ENCODE measurements at places on chromosomes 3 and 15.

- DNase-seq, result no peak
These were observed 129.4 kb downstream of the CHST2 start for GRCh38 chr3:143249014-143249413.

DNA sequence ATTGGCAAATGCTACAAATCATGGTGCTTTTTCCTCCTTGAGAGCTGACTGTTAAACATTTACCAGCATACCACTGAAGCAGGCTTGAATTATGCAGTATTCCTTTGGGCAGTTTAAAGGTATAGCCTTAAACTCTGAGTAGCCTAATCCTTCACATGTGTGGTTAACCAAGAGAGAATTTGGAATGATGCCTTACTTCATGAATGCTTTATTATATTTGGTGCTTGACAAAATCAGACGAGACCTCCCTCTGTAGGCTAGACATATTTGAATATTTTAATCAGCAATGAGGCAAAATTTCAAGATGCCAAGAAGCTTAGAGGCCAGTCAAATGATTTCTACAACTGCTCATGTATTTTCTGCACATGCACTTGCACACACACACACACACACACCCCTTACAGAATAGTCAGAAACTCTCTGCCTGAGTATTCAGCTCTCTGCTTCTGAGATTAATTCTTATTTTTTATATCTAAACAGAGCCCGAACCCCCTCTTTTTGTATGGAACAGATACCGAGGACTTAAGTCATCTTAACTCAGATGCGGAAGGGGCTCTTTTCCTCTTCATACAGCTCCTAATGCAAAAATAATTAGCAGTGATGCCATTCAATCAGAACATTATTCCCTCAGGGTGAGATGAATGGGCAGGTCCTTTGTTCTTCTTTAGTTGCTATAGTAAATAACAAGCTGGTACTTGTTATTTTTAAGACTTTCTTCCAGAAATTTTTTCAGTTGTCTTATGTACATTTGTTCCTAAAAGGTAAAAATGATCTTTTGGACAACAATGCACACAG is 195.5 kb upstream of the TMC3 start:
- no peak for DNase-seq

DNA sequence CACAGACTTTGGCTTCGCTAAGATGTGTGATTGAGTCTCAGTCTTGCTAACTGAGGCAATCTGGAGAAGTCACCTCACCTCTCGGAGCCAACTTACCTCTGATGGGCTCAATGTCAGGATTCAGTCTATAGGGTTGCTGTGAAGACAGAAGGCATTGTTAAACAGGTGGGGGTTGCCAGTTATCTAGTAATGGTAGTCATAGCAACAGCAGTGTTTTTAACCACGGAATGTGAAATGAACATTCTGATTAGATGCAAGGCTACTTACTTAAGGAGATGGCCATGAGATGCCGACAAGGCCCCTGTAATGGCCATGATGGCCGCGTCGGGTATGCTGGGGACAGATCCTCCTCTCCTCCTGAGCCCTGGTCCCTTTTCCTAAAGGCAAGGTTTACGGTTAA is 243.1 kb downstream of the GABRG3 start:
- no peak for DNase-seq

GRCh38 chr15:60219866-60220265 is 177.9 kb downstream of the ANXA2 start:
- DNase-seq, result no peak

DNA sequence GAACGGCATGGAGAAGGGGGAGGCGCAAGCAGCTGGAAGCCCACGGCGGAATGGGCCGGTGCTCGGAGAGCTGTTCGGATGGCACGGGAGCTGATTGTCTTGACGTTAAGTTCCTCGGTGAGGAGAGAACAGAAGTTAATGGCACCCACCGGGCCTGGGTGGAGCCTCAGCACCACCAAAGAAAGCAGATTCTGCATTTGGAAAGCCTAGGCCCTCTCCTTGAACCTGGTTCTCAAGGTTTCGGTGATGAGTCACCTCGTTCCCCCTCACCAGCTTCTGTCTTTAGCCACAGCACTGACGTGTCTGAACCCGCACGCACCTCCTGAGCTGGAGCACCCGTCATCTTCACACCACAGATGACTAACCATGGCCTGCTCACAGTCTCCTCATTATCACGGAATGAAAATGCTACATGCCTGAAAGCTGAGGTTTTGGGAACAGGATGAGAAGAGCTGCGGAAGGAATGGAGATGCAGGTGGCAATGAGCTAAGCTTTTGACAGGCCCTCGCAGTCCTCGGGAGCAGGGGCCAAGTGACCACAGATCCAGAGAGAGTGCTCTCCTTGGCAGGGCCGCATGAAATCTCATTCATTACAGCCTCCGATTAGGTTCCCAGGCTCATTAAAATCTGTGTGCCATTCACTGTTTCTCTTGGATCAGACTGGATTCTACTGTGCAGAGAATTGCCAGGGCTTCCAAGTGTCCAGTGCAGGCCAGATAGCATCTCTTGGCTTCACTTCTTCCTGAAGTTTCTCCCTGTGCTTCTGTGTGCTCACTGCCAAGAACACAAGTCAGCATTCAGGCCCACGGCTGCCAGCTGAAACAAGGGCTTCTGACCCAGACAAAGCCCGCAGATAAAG is 96.3 kb upstream of the DLG1 start:
- DNase-seq, result peak; percentile 14

DNA sequence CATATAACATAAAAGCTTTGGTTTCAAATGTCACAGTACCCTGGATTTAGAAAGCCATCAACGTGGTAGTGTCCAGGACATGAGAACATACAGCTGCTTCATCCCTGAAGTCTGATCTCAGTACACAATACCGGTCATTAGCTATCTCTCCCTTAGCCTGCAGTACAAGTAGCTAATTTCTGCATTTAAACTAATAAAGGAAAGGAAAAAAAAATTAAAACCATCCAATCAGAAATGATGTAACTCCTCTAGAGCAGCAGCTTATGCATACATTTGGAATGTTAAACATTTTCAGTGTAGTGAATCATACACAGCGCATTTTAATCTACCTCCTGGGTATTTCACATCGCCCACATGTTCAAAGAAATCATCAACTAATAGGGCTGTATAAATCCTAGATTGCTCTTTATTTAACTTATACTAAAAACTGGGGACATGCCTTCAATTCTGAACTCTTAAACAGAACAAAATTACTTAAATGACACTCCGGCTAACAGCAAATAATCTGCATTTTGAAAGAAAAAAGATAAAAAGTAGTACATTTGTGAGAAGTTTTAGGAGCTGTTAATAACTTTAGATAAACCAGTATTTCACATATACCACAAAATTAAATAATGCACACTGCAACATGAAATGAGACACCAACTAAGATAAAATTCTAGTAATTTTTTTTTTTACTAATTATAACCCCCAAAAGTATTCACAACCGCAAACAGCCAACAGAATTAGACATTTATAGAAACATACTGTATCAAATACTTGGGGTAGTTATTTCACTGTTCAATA is 3.7 kb downstream of the IGF2BP2 start:
- no peak for DNase-seq

DNA sequence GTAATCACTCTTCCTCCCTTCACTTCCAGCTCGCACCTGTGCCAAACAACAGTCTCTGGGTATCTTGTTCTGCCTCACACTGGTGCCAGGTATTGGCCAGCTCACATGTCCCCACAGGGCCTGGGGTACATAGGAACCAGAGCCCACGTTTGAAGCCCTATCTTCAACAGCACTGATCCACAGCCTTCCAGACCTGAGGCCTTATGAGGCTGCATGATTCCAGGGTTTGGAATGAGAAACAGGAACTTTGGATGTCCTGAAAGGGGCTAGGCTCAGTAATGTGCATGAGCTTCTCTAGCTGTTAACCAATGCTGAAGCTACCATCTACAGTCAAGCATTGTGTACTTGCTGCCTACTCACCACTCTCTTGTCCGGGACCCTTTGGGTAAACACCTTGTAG is 92.4 kb downstream of the GPR156 start:
- no peak for DNase-seq

DNA sequence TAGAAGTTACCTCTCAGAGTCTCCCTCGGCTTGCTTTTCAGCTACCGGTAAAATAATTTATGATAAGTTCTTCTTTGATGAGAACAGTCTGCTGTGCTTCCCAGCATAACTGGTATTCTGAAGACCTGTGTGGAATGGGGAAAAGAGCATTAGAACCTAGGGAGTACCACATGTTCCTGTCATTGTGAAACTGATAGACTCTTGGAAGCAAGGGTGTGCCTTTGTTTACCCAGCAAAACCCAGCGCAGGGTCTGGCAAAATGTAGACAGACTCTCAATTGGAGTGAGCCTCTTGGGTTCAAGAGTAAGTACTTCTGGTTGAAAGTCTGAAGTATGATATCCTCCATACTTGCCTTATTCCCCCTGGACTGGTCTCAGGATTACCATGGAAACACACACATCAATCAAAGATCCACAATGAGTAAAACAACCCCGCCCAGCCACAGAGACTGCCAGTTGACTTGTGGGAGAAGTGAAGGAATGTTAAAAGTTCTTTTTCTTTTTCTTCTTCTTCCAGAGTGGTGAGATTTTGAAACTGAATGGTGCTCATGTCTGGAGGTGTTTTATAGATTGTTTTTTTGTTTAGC is 652.4 kb upstream of the NAALADL2 start:
- DNase-seq, result no peak

All from central memory CD4-positive, alpha-beta T cell (primary cell).